Epithelial cell of esophagus (primary cell): ENCODE measurements at places on chromosomes 13 and 19.

GRCh38 chr13:103009051-103009840 lies 57.0 kb downstream of the SLC10A2 start:
- DNase-seq: no peak

- DNase-seq: peak; percentile 13
These were observed 15.2 kb upstream of the MTIF3 start for GRCh38 chr13:27465611-27466010.

DNA sequence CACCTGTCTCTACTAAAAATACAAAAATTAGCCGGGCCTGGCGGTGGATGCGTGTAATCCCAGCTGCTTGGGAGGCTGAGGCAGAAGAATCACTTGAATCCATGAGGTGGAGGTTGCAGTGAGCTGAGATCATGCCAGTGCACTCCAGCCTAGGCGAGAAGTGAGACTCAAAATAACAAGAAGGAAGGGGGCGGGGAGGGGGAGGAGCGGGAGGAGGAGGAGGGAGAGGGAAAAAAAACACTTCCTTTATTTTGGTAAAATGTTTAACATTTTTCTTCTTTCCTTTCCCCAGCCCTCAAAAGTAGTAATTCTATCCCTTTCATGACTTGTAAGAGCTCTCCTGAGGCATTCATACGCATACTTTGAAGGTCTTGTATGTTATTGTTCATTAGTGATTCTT lies 44.3 kb downstream of the SPRY2 start:
- no peak for DNase-seq

DNA sequence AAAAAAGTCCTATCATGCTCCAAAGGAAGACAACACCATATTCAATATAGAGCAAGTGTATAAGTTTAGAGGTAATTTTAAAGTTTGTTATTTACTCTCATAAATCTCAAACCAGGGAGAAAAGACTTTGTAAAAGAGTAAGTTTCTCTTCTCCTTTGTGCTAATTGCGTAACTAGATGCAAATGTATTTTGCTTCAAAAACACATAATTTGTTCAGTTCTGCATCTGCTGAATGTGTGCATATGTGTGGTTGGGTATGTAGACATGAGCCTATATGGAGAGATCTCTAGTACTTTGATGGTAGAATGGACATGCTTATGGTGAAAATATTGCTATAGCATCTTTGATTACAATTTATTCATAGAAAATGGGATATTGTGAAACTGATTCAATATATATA lies 17.8 kb upstream of the MIR17HG start:
- DNase-seq: no peak

DNA sequence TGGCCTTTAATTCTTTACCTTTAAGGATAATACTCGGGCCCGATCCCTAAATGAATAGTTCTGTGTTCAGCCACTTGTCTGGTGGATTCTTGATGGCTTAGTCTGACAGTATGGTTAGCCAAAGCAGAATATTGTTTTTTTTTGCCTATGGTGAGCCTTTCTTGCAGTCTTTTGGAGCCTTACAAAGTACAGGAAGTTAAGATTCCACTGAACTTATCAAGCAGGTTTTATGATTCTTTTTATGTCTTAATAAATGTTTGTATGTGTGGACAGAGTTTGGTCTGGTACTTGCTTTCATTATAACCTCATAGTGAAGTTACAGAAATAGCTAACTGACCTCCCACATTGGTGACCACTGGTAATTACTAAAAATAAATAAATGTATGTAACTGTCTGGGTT lies 17.1 kb downstream of the PCCA start:
- no peak for DNase-seq

- no peak for DNase-seq
These were observed 37.5 kb upstream of the SACS start for GRCh38 chr13:23470790-23471614.
